ENCODE measurements at places on chromosomes 1 and 21.

DNA sequence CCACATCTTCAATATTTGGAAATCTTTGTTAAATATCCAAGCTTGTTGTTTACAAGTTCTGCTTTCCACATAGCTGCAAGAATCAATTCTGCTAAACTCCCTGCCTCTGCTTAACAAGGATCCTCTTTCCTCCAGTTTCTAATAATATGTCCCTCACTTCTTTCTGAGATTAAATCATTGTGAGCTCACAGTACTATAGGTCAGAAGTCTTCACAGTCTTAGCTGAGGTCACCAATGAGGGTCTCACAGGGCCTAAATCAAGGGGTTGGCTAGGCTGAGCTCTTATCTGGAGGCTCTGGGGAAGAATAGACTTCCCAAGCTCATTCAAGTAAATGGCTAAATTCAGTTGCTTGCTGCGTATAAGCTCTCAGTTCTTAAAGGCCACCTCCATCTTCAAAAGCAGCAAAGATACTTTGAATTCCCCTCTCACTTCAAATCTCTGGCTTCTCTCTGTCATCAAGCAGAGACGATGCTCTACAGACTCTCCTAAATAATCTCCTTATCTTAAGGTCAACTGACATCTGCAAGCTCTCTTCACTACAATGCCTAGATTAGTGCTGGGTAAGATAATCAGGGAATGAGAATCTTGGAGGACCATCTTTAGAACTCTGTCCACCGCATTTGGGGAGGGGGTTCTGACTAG lies 175.3 kb downstream of the PLPPR4 start:
- DNase-seq = no peak

DNA sequence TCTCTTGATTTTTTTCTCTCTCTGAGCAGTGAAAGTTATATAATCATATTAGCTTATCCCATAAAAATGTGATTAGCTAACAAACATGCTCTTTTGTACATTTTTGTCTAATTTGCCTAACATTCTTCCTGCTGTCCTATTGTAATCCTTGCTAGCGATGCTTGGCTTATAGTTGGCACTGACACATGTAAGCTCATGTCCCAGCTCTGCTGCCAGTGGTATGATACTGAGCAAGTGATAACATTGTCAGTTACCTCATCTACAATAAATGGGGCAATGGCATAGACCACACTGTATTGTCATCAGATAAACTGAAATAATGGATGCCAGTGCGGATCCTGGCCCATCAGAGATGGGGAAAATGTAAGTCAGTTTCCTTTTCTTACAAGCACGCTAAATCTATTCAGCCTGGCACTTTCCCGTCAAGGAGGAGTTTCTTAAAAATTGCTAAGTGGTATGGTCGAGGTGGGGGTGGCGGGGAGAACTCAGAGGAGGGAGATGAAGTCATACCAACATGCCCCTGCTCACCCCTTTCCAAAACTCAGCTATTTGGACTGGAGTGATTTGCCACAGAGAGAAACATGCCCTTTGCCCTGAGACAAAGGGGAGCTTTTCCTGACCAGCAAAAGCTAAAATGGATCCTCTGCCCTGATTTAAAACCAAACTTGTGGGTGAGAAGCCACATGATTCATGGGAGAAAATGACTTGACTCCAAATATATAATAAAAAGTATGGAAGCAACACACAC lies 1.3 kb downstream of the FYB2 start:
- DNase-seq = no peak

GRCh38 chr1:217522277-217522676 lies 108.6 kb downstream of the GPATCH2 start:
- DNase-seq = no peak

- DNase-seq = peak; percentile 68
Observed at GRCh38 chr21:27423038-27423437, 456.1 kb upstream of the ADAMTS5 start.

GRCh38 chr1:76425201-76426145 lies 350.9 kb downstream of the ST6GALNAC3 start:
- DNase-seq = peak; percentile 89

All from fibroblast of skin of abdomen (primary cell).